ENCODE measurements at places on chromosomes 6 and 20.

DNA sequence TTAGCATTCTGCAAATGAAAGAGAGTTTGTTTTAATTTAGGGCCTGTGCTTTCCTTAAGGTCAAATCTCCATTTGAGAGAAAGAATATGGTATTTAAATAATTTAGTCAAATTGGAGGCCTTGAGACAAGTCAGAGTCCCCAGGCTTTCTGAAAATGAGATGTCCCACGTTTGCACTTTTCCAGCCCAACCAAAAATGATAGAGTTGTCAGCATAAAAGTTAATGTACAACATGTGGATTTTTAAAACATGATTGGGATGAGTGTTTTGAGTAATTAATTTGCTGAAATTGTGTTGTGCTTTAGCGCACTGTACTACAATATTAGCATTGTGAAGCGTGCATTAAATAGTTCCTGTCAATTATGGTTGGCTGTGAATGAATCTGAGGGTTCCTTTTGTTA lies 10.0 kb downstream of the CD83 start:
- no peak for DNase-seq

GRCh38 chr6:127484212-127484863 lies 25.1 kb upstream of the KIAA0408 start:
- no peak for DNase-seq

GRCh38 chr6:27854421-27854820 lies 57.8 kb downstream of the OR2B2 start:
- DNase-seq, result no peak

DNA sequence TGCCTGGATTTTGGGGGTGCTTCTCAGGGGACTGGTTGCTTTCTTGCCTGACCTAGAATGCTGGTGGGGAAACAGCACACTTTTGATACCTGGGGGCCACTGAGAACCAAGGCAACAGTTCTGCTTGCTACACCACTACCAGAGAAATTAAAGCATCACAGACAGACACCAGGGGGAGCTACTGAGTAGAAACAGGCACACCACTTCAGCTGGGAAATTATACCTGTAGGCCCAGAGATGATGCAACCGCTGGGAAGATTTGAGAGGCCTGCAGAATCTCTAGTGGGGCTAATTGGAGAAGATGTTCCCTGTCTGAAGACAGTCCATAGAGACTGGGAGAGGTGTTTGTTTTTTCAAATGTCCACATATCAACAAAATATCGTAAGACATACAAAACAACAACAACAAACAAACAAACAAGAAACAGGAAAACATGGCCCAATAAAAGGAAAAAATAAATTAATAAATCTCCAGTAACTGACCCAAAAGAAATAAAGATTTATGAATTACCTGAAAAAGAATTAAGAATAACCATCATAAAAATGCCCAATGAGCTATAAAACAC lies 129.4 kb upstream of the RIN2 start:
- DNase-seq, result peak; percentile 38

- no peak for DNase-seq
These were observed 1.3 kb upstream of the RNF217 start for GRCh38 chr6:124960757-124961463.
